ENCODE measurements at places on chromosomes 13 and 19. TPM values are rescaled to one million over a fixed set of nuclear protein-coding genes. Genes with fewer than 3 reads are reported as not detected.

DNA sequence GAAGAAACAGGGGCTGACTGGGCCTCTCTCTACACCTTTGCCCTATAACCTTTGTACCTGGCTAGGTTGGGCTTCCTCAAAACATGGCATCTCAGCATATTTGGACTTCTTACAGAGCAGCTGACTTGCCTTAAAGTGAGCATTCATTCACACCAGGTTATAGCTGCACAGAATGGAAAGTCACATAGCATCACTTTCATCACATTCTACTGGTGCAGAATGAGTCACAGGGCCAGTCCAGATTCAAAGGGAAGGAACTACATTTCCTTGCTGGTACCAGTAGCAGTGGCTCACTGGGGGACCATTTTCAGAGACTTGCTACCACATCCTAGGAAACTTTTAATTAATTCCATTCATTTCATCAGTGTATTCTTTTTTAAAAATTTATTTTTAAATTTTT lies 20.3 kb upstream of the TPTE2 start:
- no peak for DNase-seq

DNA sequence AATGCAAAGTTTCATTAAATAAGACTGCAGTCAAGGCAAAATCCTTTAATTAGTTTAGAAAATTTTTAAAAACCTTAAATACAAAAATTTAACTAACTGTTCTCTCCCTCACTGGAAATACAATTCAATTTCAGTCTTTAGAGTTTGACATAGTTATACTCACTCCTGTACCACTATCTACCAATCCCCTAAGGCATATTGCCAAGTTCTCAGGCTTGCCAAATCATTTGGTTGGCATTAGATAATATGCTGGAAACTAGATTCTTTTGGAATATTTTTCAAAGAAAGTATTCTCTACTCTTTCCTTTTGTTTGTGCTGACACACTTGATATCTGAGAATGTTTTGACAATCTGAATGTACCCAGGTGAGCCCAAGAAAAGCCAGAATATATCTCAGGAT lies 77.2 kb downstream of the TSC22D1 start:
- DNase-seq: no peak

- DNase-seq: no peak
Measured at GRCh38 chr13:32381539-32381938, 46.4 kb downstream of the N4BP2L1 start.

GRCh38 chr19:19642506-19643157 lies 825 bp downstream of the GMIP start:
- DNase-seq: no peak

DNA sequence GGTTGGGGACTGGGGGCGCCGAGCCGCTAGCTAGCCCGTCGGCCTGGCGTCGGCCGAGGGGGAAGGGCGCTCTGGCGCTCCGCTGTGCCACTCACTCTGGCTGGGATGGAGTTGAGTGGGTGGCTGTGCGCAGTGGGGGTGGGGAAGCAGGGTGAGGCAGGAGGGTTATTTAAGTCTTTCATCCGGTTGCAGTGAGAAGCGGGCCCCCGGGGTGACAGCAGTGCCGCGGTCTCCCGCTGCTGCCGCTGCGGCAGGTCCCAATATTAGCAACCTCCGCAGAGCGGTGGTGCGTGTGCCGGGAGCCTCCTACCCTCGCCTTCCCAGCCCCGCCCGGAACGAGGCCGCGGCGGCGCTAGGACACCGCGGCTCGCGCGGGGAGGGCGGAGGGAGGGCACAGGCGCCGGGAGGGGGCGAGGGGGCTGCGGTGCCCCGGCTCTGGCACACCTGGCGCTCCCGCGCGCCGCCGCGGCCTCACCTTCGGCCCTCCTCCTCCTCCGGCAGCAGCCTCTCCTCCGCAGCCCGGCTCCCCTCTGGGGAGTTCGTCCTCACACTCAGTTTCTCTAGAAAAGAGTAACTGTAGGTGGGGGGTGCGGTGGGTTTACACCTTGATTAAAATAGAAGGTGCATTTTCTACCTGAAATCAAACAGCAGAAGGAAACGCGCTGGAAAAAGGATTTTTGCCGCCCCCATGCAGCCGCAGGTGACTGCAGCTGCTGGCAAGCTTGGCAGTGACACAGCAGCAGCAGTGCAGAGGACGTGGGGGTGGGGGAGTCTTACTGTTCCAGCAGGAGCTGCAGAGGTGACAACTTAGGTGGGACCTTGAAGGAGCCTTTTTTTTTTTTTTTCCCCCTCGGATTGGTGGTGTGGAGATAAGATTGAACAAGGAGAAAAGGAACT lies 4.5 kb downstream of the FGF9 start:
- DNase-seq: peak; percentile 80

GRCh38 chr13:32663660-32664059 lies 77.4 kb downstream of the PDS5B start:
- DNase-seq: no peak

DNA sequence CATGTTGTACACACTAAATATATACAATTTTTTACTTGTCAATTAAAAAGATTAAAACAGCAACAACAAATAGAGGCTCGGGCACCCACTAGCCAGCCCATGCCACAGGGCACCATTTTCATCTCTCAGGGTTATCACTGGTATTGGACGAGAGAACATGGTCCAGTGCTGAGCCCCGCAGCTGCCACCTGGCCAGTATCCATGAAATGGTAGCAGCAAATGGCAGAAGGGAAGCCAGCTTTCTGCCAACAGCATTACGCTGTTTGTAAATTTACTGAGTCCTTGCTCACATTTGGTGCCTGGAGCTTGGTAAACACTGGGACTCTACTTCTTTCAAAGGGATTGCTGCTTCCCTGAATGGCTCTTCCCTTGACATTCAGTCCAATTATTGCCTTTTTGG lies 87.9 kb upstream of the WASF3 start:
- peak; percentile 24 for DNase-seq

DNA sequence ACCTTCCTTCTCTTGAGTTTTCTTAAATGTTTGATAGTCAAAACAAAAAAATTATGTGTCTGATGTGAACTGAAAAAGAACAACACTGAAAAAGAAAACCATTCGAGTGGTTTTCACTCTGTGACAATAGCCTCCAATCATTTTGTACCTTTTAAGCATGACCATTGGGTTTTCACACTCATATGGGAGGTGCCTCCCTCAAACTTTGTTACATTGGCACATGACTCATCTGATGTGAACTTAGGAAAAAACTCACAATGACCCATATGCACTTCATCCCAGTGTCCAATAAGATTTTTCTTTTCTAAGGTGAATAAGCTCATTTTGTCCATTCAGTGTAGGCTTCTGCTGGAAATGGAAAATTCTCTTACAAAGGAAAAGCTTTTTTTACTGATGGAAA lies 66.6 kb upstream of the XPO4 start:
- no peak for DNase-seq

DNA sequence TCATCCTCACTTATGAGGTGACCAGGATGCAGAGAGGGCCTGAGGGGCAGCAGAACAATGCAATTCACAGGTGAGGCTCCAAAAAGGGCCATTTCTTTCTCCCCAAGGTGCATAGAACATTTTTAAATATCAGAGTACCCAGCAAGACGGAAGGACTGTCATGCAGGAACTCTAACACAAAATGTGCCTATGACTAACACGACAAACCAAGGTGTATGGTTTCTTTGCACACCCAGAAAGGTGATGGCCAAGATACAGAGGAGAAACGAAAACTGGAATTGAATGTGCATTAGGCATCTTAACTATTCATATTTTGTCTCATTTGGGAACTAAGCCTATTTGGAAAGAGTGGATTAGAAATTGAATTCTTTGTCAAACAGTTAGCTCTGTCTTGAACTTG lies 29.9 kb downstream of the SHISA2 start:
- no peak for DNase-seq

RABAC1 gene
- 92.0 TPM for total RNA-seq

PRR20B gene
- not detected for total RNA-seq

CNFN gene
- 0.67 TPM for total RNA-seq

ZNF234 gene
- 9.6 TPM for total RNA-seq

DCT gene
- total RNA-seq: 0.22 TPM

RAP2A gene
- total RNA-seq: 32.7 TPM

PCDH9 gene
- total RNA-seq: 17.1 TPM
